Right hindlimb (tissue), 1 donor: ENCODE measurements at places on chromosomes 1 and 21.

GRCh38 chr1:205144751-205145150, 23.0 kb upstream of the RBBP5 start:
- no peak for DNase-seq

DNA sequence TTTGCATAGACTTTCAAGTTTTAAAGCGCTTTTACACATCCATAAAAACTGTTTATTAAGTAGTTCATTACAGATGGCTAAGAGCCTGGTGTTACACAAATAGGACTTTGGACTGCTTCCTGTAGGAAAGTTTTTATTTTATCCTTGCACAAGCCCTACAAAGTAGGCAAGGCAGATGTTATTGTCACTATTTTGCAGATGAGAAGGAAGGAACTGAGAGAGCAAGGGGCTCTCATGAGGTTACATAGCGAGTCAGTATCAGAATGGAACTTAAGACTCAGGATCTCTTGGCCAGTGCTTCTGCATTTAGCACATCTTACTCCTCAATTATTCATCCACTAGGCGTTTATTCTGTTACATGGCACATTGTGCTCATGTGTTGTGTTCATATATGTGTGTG, 2.6 kb upstream of the MAPKAPK2 start:
- DNase-seq, result no peak

DNA sequence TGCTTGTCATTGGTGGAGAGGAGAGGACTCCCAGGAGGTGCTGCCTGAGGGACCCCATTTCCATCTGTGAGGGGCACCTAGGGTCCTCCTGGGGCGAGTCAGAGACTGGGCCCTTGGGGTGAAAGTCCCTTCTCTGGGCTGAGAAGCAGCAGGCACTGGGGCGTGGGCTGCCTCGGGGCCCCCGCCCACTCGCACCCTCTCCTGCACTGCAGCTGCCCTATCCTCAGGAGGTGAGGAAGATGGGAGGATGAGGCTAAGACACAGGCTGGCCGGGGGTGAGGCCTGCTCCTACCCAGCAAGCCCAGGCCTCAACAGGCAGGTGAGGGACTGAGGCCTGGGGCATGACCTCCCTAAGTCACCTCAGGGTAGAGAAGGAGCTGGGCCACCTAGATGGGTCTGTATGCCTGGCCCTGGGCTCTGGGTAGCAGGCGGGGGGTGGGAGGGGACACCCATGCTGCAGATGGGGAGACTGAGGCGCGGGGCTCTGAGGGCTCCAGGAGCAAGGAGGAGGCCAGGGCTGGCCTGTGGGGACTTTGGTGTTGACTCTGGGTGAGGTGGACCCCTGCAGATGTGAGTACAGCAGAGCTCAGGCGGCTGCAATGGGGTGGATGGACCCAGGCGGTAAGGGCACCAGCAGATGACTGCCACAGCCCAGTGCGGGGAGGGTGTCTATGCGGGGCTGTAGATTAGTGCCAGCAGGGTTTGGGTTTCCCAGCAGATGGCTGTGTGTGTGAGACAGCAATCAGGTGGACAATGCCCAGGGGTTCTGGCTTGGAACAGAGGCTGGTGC, 10.4 kb upstream of the ZNF669 start:
- DNase-seq, result no peak

GRCh38 chr21:45846373-45847160, 135.0 kb upstream of the COL6A1 start:
- no peak for DNase-seq

DNA sequence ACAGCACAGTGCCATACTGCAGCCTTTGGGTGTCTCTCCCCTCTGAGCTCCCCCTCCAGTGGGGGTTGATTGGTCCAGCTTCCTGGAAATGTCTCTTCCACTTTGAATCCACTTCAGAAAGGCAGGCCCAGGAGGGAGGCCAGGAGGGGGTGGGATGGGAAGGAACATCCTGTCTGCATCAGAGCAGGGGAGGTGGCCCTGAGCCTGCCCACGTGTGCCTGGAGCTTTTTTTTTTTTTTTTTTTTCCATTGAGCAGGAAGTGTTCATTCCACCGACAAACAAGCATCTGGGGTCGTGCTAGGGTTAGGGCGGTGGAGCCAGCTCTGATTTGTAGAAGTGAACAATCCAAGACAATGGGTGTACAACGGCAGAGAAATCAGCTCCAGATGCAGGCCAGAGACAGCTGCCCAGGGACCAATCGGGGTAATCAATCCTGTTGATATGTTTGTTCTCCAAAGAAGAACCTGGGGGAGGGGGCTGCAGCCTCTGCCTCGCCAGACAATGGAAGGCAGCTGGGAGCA, 93.3 kb downstream of the SSBP3 start:
- peak; percentile 89 for DNase-seq

GRCh38 chr1:38297842-38298241, 251.2 kb upstream of the POU3F1 start:
- DNase-seq, result no peak

- no peak for DNase-seq
Observed at GRCh38 chr1:234616644-234617043, 6.7 kb upstream of the IRF2BP2 start.
